COR-L47 (cell line): ENCODE measurements at places on chromosomes 5 and 9.

DNA sequence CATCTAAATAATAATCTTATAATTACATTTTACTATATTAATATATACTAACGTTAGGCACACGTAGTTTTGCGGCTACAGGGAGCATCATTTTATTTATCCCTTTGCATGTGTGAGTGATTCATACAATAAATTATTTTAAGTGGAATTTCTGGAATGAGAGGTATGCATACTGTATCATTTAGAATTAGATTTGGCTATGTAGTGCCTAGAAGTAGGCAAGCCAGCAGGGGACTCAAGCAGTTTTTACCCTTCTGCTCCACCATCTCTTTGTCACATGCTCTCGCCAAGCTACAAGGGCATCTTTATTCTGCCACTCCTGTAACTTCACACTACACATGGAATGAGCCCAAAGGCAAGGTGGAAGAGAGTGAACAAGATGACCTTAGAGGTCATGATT, 60.8 kb downstream of the MEGF10 start:
- DNase-seq = no peak

DNA sequence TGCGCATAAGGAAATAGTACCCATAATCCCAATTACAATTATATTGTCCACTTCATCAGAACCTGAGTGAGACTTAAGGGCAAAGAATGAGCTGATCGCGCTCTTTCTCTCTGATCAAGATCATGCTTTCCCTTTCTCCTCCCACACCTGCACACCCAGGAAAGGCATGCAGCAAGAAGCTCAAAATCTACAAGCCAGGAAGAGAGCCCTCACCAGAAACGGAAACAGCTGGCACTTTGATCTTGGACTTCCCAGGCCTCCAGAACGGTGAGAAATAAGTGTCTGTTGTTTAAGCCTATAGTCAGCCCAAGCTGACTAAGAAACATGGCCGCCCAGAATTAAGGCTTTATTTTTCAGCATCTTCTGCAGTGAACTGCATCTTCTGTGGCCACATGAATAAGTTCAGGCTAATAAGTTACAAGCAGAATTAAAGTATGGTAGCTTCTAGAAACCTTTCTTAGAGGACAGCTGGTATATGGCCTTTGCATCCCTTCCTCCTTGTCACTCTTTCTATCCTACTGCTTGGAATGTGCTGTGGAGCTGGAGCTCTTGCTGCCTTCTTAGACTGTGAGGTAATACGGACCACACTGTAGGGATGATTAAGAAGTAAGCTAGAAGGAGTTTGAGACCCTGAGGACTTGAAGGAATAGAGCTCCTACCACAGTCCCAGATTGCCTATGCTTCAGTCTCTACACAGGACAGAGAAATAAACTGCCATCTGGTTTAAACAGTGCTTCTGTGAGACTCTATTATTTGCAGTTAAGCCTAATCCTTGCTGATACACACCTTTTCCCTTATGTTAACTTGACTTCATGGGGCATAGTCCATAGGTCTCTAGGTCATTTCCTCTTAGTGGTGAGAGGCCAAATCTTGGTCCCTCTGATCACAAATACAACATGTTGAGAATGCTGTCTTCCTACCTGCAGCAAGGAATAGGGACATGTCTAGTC, 17.2 kb downstream of the OR2S2 start:
- DNase-seq = no peak

- DNase-seq = no peak
Measured at GRCh38 chr5:93078082-93079038, 502.7 kb downstream of the NR2F1-AS1 start.

DNA sequence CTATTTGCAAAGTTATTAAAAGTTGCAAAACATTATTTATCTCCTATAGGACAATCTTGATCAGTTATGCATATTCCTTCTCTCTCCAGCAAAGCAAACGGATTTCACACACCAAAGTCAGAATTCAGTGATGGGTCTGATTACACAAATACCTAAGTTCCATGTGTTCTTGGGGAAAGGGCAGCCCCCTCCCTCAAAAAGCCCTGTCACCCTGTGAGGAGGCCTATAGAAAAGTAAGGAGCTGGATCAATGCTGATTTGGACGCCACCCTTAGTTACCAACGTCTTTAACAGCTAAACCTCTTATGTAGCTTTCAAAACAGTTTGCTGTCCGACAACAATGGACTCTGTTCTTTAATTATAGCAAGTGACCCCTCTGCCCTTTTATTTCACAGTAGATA, 6.4 kb downstream of the ZNF608 start:
- no peak for DNase-seq

- DNase-seq = no peak
Measured at GRCh38 chr5:157343842-157344790, 78.2 kb downstream of the CYFIP2 start.

GRCh38 chr5:2631758-2632157, 119.7 kb downstream of the IRX2 start:
- DNase-seq = no peak

GRCh38 chr9:124291801-124292396, 34.1 kb downstream of the NEK6 start:
- no peak for DNase-seq

DNA sequence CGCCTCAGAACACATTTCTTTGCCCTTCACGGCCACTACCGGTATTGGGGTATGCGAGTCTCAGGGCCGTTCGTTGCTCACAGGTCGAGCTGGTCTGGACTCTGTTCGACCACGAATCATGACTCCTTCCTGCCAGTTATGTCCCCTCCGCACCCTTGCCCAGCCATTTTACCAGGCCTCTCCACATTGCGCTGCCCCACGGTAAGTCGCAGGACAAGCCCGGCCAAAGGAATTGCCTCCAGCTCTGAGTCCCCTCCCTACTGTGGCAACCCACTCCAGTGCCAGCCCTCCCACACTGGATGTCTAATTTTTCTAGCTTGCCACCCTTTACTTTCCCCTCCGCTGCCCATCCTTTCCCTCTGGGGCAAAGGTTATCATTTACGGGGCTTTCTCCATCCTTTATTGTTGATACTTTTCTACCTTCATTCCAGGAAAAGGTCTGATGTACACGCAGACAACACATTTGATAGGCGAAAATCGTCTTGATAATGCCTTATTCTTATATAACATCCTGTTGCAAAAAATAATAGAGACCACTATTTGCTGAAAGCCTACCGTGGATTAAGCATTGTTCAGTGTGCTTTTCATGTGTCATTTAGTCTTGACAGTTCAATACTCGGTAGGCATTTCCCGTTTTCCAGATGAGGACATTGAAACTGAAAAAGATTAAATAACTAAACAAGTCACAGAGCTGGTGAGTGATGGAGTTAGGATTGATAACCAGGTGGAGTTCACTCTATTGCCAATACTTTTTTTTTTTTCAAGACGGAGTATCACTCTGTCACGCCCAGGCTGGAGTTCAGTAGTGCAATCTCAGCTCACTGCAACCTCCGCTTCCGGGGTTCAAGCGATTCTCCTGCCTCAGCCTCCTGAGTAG, 958 bp upstream of the HSPA5 start:
- no peak for DNase-seq

GRCh38 chr5:10520706-10521105, 43.2 kb upstream of the ANKRD33B start:
- DNase-seq = no peak

DNA sequence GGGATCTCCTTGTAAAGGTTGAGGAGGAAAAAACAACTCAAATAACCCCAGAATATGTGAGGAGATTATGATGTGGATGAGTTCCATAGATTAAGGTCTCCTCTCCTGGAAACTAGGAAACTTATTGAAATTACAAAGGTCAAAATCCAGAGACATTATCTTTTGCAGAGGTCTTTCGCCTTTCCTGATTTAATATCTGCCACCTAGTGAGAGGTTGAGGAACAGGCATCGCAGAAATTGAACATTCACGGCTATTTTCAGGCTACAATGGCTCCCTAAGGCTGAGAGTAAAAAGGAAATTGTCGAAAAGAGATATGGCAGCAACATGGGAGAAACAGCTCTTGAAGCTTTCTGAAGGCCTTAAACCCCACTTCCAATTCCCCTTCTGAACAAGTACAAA, 127.5 kb upstream of the PLCXD3 start:
- DNase-seq = no peak

DNA sequence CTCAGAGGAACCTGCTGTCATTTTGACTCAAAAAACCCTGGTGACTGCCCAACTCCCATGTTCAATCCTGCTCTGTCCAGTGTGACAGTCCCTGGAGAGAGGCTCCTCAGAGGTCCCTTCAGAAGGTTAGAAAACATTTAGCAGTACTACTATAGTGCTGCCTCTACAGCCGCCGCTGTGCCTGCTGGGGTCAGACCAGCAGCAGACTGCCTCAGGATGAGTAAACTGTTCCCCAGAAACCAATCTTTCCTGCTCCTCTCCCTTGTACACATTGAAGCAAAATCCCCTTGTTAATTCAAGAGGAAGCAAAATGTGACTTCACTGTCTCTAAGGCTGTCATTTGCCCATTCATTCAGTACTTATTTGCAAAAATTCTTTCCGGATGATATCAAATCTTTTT, 94.8 kb upstream of the SMARCA2 start:
- no peak for DNase-seq

- no peak for DNase-seq
Measured at GRCh38 chr9:69485466-69485865, 160.5 kb downstream of the ENTREP1 start.

DNA sequence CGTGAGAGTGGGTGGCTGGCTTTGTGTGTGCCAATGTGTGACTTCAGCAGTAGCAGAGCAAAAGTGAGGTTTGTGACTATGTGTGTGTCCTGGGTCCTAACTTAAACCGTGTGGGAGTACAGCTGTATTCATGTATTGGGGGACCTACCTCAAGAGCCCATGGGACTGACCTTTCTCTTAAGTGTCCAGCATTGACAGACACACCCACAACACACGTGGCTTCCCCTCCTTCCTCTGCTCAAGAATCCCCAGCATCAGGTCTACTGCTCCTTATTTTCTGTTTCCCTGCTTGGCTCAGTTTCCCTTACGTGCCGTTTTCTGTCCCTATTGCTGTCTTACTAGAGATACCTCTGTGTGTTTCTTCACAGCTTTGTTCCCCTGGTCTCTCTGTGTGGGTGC, 616 bp downstream of the IL11RA start:
- no peak for DNase-seq

DNA sequence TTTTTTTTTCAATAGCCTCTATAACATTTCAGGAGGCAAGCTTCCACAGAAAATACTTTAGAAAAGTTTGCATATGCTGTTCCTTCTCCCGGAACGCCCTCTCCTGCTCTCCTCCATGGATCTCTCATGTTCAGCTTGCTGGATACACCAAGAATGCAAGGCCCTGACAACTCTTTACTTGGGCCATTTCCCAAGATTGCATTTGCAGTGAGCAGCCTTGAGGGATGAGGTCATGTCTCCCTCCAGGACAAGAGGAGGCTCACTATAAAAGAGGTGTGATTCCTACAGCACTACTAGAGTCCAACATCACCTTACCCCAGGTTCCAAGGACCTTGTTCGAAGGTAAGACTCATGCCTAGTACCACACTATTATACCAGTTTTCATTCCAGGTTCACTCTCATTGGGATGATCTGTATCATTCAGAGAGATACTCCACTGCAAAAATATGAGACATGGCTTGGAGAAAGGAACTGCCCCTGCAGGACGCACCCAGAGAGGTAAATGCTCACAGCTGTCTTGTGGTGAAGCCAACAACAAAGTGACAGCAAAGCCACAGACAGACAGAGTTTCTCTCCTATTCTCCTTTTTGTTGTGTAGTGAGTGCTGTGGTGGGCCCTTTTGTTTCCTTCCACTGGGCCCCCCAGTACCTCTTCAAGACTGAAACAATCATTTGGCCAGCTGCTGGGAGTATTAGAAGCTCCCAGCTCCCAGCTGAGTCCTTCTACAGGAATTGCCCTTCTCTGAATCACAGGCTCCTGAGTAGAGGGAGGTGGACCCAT, 151.7 kb upstream of the ZNF366 start:
- DNase-seq = no peak

DNA sequence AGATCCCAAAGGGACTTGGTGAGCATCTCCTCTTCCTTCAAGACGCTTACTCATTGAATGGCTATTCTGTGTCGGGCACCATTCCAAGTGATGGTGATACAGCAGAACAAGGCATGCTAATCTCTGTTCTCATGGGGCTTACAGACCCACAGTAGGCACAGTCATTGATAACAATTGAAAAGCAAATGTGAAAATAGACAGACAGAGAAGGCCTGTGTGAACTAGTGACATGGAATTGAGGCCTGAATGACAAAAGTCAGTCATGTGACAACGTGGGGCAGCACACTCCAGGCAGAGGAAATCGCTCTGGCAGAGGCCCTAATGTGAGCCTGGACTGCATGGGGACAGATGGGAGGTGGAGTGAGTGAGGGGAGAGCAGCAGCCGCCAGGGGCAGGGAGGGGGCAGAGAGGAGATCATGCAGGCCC, 70.7 kb upstream of the CPLX2 start:
- DNase-seq = no peak

GRCh38 chr5:76683816-76684731, 31.9 kb upstream of the F2R start:
- no peak for DNase-seq

DNA sequence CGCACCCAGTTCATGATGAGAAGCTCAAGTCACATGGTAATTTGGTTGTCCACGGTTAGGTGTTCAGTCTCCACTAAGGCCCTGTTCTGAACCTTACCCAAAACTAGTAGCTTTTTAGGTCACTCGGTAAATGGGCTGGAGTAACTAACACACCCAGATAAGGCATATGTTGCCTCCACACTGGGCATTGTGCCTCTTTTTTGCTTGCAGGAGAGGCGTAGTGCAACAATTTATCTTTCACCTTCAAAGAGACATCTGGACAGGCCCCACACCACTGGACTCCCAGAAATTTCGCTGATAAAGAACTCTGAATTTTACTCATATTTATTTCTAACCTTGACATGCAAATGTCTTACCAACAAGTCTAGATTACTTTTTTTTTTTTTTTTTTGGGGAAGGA, 16.8 kb upstream of the PTGES start:
- DNase-seq = no peak

- no peak for DNase-seq
Measured at GRCh38 chr5:75663579-75664284, 52.5 kb downstream of the ANKDD1B start.

DNA sequence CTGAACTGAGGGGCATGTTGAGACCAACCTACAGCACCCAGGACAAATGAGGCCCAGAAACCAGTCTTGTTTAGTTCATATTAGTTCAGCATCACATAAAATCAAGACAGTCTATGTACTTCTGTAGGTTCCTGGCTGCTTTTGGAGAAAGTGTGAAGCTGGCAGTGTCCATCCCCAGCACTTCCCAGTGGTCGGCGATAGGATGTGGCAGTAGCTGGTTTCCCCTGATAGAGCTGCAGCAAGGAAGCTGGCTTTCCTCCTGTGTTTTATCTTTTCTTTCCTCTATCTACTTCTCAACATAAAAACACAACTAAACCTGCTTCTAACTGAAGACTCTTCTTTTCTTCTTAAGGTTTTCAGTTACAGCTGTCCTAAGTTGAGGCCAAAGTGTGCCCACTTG, 43.0 kb upstream of the SLC46A2 start:
- no peak for DNase-seq

- DNase-seq = no peak
Measured at GRCh38 chr9:535356-535755, 306.1 kb upstream of the DMRT1 start.
